HAP-1 (cell line): ENCODE measurements at places on chromosomes 16 and 17.
A peak's percentile ranks its signal among the peaks of the same experiment; 100 is the strongest.

GRCh38 chr17:78940708-78941107 is 15.5 kb upstream of the TIMP2 start:
- no peak for DNase-seq

DNA sequence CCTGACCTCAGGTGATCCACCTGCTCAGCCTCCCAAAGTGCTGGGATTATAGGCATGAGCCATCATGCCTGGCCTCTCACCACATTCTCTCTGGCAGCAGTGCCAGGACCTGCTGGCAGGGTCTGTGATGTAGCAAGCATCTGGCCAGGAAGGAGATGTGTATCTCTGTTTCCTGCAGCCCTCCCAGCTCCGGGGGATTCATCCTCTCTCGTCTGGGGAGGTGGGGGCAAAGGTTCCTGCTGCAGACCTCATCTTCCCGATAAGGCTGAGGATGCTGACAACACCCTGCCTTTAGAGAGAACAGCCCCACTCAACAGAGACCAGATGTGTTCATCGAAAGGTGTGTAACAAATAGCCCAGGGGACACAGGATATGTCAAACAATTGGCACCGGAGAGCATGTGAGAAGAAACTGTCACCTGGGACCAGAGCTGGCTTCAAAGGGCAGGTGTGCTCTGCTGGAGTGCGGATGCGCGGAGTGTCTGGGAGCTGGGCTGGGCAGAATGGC is 54.8 kb upstream of the SEC14L1 start:
- no peak for DNase-seq

GRCh38 chr17:78125976-78126894 is 2.3 kb downstream of the TMC6 start:
- DNase-seq, result no peak

DNA sequence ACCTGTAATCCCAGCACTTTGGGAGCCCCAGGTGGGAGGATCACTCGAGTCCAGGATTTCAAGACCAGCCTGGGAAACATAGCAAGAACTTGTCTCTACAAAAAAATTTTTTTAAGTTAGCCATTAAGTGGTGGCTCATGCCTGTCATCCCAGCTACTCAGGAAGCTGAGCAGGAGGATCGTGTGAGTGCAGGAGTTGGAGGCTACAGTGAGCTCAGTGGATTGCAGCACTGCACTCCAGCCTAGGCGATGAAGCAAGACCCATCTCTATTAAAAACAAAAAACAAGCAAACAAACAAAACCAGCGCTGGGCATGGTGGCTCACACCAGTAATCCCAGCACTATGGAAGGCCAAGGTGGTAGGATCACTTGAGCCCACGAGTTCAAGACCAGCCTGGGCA is 38.0 kb downstream of the HEATR3 start:
- DNase-seq, result no peak

DNA sequence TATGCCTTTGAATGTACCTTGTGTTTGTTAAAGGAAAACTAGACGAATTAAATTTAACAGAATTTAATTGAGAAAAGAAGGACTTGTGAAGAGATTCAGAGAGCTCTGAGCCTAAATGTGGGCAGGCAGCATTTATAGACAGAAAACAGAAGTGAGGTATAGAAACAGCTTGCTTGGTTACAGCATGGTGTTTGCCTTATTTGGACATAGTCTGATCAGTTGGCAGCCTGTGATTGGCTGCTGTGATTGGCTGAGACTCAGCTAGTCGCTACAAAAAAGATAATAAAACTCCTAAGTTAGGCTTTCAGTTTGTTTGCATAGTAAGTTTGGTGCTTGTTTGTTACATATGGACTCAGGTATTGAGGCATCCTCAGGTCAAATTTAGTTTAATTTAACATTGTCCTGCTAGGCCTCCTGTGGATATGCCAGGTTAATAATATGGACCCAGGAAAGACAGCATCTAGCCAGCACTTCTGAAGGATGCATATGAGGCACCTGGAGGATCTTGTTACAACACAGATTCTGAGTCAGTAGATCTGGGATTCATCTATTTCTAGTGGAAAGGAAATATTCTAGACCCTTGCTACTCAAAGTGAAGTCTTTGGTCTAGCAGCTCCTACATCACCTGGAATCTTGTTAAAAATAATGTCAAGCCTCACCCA is 43.4 kb downstream of the SLFN5 start:
- DNase-seq, result no peak

DNA sequence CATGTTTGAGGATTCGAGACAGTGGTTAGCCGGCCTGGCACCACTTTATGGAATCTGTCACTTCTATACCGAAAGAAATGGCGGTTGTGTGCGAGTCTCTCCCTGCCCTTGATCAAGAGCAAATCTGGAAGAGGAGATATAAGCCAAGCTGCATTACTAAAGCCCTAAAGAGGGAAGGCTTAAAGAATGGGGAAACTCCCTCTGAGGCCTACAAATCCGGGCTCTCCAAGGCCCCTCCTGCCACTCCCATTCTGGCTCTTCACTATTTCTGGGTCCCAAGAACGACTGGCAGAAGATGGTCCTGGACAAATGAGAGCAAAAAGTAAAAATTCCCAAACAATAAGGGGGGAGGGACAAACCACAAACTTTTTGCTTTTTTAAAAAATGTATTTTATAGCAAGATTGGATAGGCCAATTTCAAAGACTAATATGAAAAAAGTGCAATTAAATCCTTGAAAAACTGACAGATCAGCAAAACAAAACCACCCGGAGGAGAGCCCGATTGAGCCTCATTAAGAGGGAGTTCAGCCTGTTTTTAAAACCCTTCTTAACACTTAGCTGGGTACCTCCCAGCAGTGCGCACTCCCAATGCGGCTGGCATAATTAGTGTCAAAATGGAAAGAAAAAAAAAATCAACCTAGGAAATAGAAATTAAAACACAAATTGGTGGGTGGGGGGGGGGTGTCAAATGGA is 193.5 kb downstream of the ZFHX3 start:
- no peak for DNase-seq

DNA sequence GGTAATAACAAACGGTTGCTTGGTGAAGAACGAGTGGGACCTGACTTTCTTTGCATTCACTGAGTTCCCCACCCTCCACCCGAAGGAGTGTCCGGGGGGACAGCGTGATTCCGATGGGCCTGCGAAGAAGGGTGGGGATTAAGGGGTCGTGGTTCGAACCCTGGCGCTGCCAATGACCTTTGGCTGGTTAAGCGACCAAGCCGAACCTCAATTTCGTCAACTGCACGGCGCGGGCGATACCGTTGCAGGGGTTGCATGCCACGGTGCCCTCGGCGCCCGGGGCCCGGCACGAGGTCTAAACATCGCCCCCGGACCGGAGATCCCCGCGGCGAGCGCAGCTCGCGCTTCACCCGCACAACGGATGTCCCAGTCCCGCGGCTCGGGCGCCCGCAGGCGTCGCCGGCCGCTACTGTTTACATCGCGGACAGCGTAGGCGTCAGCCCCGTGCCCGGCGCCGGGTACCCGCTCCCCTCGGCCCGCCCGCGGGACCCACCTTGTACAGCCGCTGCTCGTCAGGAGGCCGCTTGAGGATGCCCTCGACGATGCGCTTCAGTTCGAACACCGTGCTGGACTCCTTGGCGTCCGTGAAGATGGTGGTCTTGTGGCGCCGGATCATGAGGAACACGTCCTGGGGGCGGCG is 460 bp downstream of the ELOB start:
- DNase-seq, result no peak

DNA sequence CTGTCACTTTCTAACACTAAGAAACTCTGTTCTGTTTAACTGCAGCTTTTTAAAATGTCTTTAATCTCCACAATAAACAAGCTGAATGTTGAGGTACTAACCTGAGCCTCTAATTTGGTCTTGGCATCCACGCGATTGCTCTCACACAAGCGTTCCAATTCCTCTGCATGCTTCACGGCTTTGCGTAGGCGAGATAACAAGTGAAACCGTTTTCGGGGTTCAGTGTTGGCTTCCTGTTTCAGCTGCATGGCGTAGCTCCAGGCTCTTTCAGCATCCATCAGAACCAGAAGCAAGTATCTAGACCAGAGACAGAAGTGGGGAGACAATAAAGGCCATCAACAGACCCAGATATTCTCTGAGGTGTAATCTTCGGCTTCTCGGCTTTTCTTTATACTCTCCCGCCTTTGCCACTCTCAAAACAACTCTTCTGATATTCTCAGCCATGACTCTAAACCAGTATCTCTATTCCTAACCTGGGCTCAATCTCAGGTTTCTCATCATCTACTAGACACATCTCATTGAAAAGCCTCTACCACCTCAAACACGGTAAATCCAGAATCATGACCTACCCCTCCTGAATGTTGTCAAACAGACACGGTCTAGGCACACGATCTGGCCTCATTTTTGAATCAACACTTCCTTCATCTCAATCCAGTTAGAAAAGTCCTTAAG is 8.3 kb downstream of the SRP68 start:
- no peak for DNase-seq

GRCh38 chr16:69893106-69893505 is 58.0 kb upstream of the CLEC18A start:
- DNase-seq, result no peak

DNA sequence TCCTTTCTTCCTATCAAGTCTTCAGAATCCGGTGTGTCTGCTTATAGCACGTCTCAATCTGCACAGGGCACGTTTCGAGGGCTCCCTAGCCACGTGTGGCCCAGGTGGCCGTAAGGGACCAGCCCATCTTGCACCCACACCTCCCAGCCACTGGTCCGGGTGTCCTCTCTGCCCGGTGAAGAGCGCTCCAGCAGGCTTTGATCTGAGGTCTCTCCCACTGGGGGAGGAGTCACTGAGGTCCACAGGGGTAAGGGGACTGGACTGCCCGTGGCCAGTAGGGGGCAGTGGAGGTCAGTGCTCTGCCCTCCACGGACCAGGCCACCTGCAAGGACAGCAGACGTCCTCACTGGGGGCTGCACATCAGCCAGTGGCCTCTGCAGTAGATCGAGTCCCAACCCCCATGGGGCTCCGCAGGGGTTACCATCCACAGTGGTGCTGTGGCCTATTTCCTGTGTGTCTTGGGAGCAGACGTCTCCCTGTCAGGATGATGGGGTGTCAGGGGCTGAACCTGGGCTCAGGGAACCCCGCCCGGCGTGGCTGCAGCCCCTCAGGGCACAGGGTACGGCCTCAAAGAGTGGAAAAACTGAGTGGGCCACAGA is 204.1 kb upstream of the CIBAR2 start:
- peak; percentile 86 for DNase-seq

GRCh38 chr16:85498607-85499006 is 114.5 kb upstream of the GSE1 start:
- DNase-seq, result no peak

GRCh38 chr17:29761040-29761761 is 138.5 kb upstream of the CORO6 start:
- peak; percentile 56 for DNase-seq

DNA sequence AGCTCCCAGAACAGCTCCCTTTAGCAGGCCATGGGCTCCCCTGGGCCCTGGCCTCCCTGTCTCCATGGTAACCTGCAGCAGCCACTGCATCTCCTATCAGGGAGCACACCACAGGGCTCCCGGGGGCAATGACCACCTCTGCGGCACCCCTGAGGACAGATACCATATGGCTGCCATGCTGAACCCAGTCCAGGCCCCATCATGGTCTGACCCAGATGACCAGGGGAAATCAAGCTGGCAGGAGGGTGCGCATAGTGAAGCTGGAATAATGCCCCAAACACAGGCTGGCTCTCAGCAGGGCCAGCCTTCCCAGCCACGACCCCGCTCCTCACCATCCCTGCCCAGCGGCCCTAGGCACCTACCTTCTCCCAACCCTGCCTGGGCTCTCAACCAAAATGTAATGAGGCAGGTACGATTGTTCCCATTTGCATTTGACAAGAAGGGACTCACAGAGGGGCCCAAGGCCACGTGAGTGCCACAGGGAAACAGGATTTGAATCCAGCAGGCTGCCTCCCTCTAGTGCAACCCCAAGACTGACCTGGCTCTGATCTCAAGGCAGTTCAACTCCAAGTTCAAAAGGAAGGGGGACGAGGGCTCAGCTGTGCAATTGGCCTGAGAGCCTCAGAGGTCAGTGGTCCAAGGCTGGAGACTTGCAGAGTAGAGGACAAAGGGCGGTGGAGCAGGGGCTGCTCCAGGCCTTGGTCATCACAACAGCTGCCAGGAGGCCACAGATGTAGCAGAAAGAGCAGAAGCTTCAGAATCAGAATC is 2.4 kb downstream of the RUNDC3A start:
- no peak for DNase-seq

DNA sequence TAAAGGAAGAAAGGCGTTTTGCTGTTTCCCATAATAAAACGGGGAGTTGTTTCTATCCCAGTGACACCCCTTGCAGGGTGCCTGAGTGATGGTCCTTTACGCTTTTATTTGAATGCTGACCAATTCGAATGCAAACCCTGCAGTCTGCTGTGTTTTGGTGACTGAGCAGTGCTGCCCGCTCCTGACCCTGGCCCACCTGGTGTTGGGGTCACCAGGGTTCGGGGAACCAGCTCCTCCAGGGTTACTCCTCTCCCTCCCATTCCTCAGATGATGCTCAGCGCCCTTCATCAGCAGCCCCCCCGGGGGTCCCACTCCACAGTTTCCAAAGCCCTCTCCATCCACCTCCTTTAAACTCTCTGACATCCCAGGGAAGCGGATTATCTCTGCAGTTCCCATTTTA is 6.0 kb downstream of the CA4 start:
- DNase-seq, result no peak

- peak; percentile 87 for DNase-seq
Observed at GRCh38 chr17:39174920-39175694, 9.1 kb upstream of the ARL5C start.

DNA sequence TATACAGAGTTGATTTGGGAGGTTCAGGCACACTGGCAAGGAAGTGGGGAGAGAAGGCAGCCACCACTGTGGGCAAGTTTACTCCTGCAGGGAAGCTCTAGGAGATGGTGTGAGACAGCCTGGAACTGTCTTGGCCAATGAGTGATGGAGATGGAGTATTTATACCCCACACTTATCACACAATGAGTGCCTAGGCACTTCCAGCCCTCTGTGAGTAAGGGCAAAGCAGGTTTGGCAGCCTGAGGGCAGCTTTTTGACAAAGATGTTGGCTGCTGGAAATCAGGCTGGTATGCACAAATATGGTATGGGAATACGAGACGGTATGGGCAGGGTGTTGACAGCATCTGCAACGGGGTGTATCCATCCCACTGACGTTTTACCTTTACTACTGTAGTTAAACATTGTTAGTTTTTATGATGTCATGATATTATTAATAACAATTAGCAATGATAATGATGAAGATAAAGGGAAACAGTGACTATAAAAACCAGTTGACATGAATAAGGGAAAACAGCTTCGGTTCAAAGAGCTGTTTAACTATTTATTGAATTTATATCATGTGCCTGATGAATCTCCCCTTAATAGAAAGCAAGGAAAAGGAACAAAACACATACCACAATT is 149.9 kb downstream of the CDK5R1 start:
- DNase-seq, result no peak

GRCh38 chr17:39765175-39765574 is 27.4 kb downstream of the GRB7 start:
- DNase-seq, result no peak
